ENCODE measurements at places on chromosomes 1 and 21.

GRCh38 chr1:52102336-52103013, 39.4 kb upstream of the ZFYVE9 start:
- DNase-seq, result no peak

DNA sequence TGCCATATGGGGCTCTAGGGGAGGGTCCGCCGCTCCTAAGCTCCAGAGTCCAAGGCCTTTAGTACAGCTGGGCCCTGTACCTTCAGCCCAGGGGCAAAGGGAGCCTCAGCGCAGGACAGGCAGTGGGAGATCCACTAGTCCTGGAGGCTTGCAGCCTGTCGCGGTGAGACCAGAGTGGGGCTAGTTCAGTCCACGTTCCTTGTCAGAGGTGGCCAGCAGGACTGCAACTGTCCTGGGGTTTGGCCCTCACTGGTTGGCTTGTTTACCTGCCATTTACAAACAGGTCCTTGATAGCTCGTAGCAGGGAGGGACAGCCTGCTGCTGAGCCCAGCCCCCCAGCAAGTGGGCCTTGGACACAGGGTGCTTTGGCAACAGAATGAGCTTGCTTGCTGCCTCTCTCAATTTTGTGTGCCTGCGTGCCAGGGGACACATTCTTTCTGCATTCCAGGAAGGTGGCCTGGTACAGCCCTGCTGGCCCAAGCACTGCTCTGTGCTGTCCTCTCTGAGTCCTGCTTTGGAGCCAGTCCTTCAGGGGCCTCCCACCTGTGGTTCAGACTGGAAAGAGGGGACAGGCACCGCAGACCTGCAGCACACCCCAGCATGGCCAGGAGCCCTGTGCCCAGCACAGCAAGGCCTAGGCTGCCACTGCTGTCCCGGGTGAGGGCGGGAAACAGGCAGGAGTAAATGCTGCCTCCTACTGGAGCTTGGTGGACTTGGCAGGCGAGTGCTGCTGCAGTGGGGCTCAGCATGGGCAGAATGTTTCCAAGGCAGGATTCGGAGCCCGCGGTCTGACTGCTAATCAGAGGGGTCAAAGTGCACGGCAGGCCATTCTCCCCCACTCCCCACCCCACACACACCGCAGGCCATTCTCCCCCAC, 15.2 kb downstream of the H6PD start:
- no peak for DNase-seq

- DNase-seq, result no peak
These were observed 14.8 kb upstream of the TMEM240 start for GRCh38 chr1:1554926-1555915.

GRCh38 chr1:158951956-158952355, 20.6 kb downstream of the PYHIN1 start:
- no peak for DNase-seq

GRCh38 chr1:156476501-156477298, 23.9 kb downstream of the MEF2D start:
- peak; percentile 36 for DNase-seq
